ENCODE measurements at places on chromosomes 5 and 9.
A peak's percentile ranks its signal among the peaks of the same experiment; 100 is the strongest.

GRCh38 chr5:173328844-173329490 lies 753 bp upstream of the STC2 start:
- no peak for DNase-seq

GRCh38 chr5:73443829-73444498 lies 4.6 kb downstream of the FOXD1 start:
- no peak for DNase-seq

- DNase-seq, result peak; percentile 38
These were observed 2.1 kb downstream of the MXD3 start for GRCh38 chr5:177309351-177310191.

- no peak for DNase-seq
These were observed 393.8 kb upstream of the MEF2C start for GRCh38 chr5:89276566-89277305.

- DNase-seq, result no peak
These were observed 125.6 kb downstream of the RAB3C start for GRCh38 chr5:58708456-58708855.

- no peak for DNase-seq
These were observed 30.1 kb upstream of the MUSK start for GRCh38 chr9:110638381-110638954.

- DNase-seq, result no peak
These were observed 280.4 kb downstream of the TLE1 start for GRCh38 chr9:81408951-81409350.

DNA sequence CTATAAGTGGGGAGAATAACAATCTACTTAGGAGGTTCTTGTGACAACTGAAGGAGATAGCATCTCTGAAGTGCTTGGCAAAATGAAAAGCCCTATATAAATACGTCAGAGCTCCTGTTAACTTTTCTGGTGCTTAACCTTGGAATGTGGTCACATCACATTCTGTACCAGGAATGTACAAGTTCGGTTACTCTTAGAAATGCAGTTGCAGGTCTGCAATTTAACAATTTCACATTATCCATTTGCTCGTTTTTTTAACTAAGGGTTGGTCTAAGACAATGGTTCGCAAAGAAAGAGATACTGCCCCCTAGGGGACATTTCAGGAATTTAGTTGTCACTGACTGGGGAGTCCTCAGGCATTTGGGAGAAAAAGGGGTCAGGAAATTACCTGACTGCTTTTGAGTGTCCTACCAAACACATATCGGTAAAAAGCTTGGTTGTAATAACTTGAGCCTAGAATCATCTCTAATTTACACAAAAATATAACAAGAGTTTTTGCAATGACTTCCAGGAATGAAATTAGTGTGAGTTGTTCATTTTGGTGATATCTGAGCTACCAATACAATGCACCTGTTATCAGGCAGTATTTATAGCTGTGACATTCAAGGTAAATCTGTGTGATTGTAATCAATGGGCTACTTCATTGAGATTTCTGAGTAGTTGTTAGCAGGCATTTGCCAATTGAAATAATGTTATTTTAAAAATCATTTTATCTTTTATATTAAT lies 5.4 kb upstream of the HBEGF start:
- DNase-seq, result no peak

DNA sequence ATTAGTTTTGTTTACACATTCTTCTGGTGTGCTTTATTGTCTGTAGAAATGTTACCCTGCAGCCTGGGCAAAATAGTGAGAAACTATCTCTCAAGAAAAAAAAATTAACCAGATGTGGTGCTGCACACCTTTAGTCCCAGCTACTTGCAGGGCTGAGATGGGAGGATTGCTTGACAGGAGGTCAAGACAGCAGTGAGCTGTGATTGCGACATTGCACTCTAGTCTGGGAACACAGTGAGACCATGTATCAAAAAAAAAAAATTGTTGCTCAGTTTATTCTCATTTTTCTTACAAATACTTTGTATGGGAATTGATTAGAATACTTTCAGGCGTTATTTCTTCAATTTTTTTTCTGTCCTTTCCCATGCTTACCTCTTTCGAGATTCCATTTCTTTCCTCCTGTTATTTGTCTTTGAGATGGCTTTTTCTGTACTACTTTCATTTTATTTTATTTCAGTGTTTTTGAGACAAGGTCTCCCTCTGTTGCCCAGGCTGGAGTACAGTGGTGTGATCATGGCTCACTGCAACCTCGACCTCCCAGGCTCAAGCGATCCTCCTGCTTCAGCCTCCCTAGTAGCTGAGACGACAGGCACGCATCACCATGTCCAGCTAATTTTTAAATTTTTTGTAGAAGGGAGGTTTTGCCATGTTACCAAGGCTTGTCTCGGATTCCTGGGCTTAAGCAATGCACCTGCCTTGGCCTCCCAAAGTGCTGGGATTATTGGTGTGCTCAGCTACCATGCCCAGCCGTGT lies 24.9 kb downstream of the TENT2 start:
- no peak for DNase-seq

GRCh38 chr5:116506488-116506887 lies 68.1 kb downstream of the SEMA6A start:
- no peak for DNase-seq

- DNase-seq, result no peak
These were observed 500.8 kb upstream of the WWC1 start for GRCh38 chr5:167790462-167791260.

DNA sequence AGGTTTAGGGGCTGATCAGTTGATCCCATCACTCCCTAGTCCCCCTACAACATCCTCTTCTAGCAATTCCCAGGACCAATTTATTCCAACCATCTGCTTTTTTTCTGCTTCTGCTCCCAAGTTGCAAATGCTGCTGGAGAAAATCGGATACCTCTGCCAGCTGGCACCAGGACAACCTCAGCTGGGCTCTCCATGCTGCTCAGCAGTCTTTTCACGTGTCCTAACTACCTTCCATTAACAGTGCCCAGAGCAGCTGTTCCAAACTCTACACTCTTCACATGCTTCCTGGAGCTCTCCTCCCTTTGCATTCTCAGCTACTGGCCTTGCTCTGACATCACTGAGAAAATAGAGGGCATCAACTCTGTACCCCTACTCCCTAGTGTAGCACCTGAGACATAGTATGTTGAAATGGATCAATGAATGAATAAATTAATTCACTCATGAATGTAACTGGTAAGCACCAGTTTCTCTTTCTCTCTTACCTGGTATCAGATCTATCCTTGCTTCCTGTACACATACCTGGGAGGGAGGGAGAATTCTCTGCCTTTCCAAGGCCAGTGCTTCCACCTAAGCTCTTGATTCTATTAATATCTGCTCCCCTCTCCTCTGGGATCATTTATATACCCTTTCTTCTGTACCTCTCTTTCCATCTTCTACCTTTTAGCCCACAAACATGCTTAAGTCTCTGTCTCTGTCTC lies 191.0 kb downstream of the RAB3C start:
- DNase-seq, result no peak

DNA sequence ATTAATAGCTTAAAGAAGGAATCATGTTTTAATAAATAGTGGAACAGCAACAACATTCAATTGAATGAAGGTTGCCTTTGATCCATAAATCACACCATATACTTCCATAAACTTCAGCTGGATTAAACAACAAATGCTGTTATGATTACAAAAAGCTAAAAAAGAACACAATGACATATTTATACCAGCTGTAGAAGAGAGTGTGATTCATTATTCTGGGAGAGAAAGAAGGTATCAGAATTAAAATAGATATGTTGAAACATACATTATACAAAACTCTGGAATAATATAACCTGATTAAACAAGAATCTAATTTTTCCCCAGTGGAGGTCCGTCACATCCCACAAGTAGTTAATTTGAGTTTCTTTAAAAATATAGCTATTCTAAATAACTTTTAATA lies 7.5 kb upstream of the RECK start:
- DNase-seq, result no peak

DNA sequence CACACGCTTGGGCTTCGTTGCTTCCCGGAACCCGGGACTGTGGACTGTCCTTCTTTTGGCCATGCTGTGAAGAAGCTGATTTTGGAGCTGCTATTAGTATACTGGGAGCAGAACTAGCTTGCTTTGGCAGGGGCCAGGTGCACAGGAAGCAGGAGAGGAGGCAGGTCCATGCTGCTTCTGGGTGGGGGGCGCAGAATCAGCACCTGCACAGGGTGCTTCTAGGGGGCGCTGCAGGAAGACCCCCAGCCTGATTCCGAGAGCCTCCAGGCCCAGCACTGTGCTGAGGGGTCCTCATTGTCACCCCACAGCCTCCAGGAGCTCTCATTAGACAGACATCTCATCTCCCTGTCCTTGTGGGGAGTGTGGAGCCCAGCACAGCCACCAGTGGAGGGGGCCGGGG lies 252.6 kb upstream of the IRX4 start:
- DNase-seq, result no peak

- no peak for DNase-seq
These were observed 112.4 kb downstream of the COL23A1 start for GRCh38 chr5:178477802-178478201.

DNA sequence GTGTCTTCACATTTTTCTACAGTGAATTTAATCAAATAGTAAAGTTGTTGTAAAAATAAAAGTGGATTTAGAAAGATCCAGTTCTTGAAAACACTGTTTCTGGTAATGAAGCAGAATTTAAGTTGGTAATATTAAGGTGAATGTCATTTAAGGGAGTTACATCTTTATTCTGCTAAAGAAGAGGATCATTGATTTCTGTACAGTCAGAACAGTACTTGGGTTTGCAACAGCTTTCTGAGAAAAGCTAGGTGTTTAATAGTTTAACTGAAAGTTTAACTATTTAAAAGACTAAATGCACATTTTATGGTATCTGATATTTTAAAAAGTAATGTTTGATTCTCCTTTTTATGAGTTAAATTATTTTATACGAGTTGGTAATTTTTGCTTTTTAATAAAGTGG lies 60.4 kb downstream of the MTAP start:
- no peak for DNase-seq

DNA sequence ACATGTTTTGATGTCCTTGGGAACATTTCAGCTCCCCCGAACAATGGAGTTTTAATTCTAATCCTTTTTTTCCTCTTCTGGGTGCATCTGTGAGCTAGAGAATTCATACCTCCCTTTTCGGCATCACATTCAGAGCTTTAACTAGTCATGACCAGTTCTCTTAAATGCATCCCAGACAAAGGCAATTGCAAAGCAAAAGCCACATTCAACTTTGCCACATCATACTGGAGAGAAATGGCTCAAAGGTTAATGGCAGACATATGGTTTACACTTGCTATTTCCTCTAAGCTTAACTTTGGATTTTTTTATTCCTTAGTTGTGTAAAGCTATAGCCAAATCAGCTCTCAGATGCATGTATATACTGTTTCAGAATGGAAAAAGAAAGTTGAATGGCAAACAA lies 153.3 kb downstream of the ESM1 start:
- no peak for DNase-seq

- DNase-seq, result no peak
These were observed 379.3 kb downstream of the CDH12 start for GRCh38 chr5:22473886-22474285.

DNA sequence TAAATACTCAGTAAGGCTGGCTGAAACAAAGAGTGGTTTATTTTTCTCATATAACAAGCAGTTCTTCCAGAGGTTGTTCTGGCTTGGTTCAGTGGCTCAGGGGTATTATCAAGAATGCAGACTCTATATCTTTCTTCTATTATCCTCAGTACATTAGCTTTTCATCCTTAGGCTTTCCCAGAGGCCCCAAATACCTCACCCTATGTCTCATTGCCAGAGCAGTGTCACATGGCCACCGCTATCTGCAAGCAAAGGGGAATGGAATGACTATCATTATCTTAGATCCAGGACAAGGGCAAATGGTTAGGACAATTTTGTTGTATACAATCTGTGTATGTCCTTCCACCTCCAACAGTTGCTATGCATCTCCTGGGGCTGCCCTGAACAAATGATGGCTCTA lies 69.0 kb upstream of the SNX2 start:
- no peak for DNase-seq
